ENCODE measurements at places on chromosomes 13 and 19.

- DNase-seq: no peak
Observed at GRCh38 chr13:80787604-80788003, 446.7 kb upstream of the SPRY2 start.

DNA sequence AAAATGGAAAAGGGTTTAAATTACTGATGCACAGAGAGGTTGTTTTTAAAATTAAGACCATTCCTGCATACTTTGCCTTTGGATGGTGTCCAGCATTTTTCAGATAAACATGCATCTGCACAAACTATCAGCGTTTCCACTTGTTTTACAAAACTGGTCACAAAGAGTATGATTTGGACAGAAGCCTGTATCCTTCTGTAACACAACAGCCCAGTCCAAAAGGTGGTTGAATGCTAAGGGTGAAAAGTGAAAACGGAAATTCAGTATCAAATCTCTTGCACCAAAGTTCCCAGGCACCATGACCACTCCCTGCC lies 21.7 kb upstream of the DOCK9 start:
- no peak for DNase-seq

DNA sequence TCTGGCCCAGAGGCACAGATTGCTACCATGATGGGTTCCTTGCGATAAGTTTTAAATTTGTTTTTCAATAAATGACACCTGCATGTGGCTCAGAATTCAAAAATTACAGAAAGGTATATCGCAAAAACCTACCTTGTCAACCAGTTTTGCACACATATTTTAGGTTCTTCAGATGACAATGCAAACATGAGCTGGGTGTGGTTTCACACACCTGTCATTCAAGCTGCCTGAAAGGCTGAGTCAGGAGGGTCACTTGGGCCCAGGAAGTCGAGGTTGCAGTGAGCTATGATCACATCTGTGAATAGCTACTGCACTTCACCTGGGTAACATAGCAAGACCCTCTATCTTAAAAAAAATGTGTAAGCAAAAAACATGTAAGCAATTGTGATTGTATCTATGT lies 56.1 kb downstream of the DNM2 start:
- DNase-seq: no peak

GRCh38 chr13:97141097-97141496 lies 81.0 kb upstream of the MBNL2 start:
- no peak for DNase-seq

GRCh38 chr19:32022044-32022640 lies 323.3 kb upstream of the ZNF507 start:
- DNase-seq: no peak
